ENCODE measurements at places on chromosomes 13 and 19.

DNA sequence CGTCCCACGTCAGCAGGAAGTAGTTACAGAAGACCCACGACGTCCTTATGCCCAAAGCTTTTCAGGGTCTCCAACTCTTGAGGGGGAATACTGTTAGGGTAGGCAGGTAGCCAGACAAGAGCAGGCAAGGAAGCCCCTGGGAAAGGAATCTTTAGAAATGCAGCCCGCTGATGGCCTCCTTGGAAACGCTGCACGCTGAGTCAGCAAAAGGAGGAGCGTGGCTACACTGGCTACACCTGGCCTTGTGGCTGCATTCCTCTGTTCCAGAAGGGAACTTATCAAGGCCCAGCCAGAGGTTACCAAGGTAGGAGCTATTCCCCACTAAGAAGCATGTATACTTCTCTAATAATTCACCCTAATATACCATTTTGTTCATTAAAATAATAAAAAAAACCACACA lies 2.0 kb downstream of the ERVV-1 start:
- DNase-seq = no peak

DNA sequence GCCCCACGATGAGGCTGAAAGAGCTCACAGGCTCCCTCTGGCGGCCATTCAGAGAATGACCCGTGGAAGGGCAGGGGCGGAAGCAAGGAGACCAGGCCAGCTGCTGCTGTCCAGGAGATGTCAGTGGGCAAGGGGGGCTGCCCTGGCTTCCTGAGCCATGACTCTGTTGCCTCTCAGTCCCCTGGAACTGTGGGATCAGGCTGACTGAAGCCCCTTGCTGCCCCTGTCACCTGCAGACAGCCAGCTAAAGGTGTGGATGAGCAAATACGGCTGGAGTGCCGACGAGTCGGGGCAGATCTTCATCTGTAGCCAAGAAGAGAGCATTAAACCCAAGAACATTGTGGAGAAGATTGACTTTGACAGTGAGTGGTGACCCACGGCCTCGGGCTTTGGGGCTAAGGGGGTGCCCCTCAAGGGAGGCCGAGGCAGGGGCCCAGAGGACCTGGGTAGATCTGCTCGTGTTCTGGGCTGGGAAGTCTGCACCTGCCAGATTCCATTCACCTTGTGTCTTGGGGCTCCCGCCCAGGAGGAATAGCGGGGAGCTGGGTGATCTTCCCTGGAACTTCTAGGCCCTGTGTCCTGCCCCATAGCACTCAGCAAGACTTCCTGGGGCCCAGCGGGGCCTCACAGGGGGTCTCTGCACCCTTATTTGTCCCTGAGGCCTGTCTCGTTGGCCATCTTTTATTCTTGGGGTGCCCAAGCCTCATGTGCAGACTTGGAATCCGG lies 12.5 kb upstream of the ACTN4 start:
- DNase-seq = peak; percentile 59

- no peak for DNase-seq
These were observed 1186.3 kb downstream of the UQCRFS1 start for GRCh38 chr19:28026636-28027035.

DNA sequence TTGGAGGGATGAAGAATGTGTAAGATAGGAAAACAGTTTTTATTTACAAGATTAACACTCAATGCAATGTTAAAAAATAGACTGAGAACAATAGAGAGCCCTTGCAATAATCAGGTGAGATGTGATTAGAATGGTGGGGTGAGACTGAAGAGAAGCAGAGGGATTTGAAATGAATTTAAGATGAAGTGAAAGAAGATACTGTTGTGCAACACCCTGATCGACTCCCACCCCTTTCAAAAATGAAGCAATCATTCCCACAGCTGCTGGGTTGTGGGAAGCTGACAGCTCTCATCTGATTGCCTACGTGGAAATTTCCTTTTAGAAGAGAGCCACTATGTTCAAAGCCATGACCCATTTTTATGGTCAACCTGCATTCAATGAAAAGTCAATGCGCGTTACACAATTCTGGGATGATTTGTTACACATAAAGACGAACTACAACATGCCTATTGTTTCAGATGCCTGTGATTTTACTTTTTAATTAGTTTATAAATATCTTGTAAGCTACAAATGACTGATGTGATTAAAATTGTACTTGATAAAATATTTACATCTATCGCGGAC lies 1374.8 kb downstream of the PCDH9 start:
- peak; percentile 14 for DNase-seq

DNA sequence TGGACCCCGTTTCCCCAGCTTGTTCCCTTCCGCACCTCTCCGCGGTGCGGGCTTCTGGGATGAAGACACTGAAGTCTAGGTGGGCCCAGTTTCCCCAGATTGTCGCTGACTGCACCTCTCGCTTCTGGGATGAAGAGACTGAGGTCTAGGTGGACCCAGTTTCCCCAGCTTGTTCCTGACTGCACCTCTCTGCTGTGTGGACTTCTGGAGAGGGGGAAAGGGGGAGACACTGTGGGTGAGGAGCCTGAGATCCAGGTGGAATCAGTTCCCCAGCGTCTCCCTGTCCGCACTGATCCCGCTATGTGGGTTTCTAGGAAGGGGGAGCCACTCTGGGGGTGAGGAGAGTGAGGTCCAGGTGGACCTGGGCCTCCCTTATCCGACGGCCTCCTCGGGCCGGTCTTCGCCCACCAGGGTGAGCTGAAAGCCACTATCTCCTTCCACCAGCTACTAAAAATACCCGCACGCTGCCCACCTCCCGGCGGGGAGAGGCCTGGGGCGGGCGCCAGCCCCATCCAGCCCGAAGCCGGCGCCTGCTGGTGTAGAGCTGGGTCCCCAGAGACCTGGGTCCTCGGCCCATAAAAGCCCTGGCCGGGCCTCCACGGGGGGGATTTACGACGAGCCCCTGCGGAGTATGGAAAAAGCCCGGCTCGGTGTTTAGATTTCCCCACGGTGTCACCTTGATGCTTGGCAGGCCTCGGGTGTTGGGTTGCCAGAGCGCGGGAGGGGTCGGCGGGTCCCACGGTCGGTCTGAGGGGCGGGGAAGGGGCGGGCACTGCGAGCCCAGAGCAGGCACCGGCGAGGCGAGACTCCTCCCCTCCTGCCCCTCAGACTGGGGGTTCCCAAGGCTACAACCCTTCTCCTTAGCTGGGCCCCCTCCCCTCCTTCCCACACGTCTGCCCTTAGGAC lies 10.6 kb downstream of the FUT6 start:
- peak; percentile 64 for DNase-seq

DNA sequence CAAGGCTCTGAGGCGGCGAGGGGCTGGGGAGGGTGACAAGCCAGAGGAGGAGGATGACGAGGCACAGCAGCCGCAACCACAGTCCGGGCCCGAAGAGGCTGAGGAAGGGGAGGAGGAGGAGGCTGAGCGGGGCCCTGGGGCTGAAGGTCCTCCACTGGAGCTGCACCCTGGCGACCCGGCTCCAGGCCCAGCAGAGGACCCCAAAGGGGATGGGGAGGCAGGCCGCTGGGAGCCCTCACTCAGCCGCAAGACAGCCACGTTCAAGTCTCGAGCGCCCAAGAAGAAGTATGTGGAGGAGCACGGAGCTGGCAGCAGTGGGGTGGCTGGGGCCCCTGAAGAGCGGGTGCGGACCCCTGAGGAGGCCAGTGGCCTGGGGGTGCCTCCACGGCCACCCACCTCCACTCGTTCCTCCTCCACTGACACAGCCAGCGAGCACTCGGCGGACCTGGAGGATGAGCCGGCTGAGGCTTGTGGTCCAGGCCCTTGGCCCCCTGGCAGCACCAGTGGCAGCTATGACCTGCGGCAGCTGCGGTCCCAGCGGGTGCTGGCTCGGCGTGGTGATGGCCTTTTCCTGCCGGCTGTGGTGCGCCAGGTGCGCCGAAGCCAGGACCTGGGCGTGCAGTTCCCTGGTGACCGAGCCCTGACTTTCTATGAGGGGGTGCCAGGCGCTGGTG lies 2.9 kb downstream of the CIC start:
- DNase-seq = no peak

- no peak for DNase-seq
These were observed 417.8 kb downstream of the EFNB2 start for GRCh38 chr13:106117640-106118039.

DNA sequence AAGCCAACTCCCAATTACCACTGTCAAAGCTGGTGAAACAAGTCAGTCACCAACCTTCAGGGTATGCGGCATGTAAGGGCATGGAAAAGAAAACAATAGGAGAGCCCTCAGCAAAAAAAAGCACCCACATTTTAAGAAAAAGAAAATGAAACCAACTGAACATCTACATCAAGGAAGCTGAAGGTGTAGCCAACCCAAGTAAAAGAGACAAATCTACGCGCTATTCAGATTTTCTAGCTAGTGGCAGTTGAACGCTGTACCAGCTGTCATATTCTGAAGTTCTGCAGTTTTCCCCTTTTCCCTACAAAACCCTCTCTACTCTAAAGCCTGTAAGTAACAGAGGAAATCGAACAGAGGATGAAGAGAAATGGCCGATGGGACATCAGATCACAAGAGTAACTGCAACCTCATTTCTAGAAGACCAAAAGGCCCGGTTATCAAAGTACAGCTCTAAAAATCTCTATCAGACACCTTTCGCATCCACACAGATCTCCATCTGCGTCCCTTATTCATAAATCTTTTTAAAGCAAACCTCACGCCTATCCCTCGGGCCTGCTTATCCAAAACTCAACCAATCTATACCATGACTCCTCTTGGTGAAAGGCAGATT lies 1.4 kb downstream of the MYCBP2 start:
- peak; percentile 31 for DNase-seq

DNA sequence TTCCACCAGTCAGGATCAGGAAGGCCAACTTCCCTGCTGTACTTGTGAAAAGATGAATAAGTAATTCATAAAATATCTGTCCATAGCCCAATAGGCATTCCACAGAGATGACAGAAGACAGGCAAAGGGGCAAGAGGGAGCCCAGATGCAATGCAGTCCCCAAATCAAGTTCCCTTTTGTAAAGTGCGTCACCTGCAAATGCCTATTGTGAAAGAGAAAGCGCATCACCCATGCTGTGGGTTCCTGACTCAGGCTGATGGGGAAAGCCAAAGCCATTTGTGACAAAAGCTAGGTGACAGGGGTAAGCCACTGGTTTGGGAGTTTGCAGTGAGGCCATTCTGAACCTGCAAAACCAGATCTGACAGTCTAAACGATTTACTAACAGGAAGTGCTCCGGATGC lies 157.5 kb upstream of the ZNF536 start:
- DNase-seq = peak; percentile 35

- DNase-seq = no peak
These were observed 7.6 kb downstream of the WTIP start for GRCh38 chr19:34489175-34489574.

DNA sequence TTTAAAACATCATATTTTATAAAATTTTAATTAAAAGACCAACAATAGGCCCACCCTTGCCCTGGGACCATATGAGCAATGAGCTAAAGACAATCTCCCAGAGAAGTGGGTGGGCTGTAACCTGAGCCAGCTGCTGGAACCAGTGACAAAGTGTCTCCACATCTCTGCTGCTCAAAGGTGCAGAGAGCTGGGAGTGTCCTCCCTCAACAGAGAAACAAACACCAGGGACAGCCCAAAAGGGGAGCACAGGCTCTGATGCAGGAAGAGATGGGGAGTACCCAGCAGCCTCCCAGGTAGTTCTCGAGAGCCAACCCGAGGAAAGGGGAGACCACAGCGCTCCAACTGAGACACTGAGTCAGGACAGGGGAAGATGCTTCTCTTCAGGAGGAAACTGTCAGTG lies 39.1 kb downstream of the DOCK9 start:
- DNase-seq = no peak

DNA sequence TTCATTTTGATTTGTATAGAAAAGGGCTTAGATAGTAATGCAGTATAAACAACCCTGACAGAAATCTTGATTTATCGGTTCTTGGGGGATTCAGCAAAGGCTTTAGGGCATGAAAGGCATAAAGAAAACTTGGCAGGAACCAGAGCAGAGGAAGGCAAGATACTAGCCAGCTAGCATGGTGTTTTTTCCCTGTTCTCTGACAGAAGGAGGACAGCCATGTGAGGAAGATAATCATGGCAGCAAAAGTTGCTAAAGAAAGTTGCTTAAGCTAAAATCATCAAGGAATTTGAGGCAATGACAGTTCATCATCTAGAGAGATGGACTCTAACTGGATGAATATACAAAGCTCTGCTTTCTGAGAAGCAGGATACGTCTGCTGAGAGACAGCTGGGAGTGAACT lies 294.1 kb downstream of the KCNRG start:
- no peak for DNase-seq

- no peak for DNase-seq
These were observed 722 bp upstream of the TIMM50 start for GRCh38 chr19:39479916-39480315.

GRCh38 chr13:111531505-111531904 lies 211.1 kb downstream of the TEX29 start:
- DNase-seq = peak; percentile 52

GRCh38 chr13:110696776-110697175 lies 9.1 kb downstream of the CARS2 start:
- DNase-seq = no peak

DNA sequence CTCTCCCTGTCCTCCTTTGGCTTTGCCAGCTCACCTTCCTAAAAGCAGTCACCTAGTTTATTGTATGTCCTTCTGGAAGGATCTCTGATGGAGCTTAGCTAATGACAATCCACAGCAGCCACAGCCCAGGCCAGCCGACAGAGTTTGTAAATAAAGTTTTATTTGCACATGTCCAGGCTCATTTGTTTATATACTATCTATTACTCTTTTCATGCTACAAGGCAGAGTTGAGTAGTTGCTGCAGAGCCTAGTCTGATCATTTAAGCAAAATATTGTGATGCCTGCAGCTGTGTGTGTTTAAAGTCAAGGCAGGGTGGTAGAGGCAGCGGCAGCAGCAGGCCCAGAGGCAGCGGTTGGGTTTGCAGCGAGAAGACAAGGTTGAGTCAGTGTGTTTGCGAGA lies 32.6 kb downstream of the NKPD1 start:
- no peak for DNase-seq

DNA sequence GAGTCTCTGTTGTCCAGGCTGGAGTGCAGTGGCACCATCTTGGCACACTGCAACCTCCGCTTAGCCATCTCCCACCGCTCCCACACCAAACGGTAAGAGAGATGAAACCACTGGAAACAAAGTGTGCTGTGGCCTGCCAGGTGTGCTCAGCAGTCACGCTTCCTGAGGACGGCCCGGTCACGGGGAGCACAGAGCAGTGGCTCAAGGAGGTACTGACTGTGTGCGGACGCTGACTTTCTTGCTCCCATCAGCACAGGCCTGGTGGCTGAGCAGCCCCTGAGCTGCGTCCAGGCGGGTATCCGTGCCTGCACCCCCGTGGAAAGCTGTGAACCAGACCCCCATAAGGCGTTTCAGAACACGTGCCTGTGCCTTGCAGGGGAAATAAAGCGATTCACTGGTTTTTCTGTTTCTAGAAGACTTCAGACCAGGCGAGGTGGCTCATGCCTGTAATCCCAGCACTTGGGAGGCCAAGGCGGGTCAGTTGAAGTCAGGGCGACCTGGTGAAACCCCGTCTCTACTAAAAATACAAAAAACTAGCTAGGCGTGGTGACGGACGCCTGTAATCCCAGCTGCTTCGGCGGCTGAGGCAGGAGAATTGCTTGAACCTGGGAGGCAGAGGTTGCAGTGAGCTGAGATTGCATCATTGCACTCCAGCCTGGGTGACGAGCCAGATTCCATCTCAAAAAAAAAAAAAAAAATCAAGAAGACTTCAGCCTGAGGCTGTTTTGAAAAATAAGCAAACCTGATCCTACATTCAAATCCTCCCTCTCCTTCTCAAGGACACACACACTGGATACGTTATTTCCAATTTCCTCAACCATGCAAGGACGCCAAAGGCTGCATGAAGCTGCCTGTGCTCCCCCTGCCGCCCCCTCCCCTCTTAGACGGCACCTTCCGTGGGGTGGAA lies 25.5 kb downstream of the ADPRHL1 start:
- DNase-seq = no peak

- no peak for DNase-seq
These were observed 13.5 kb downstream of the ARRDC5 start for GRCh38 chr19:4889034-4889815.

- DNase-seq = no peak
These were observed 1750.7 kb upstream of the PCDH20 start for GRCh38 chr13:63166345-63166744.
